ENCODE measurements at places on chromosomes 12 and 14.

DNA sequence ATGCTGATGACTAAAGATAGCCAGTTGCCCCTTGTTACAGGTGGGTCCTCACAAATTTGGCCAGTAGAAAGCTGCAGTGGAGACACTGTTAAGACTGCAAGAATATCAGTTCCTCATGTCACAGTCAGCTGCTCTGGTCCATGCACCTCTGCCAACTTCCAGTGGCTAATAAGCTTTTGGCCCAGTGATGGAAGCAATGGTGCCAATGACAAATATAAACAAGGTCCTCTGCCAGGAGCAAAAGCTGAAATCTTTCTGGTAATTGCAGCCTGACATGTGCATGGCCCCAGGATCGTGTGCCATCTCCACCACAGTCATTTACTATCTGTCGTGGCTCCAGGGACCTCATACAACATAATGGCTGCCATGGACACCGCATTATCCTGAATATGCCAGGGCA, 85.4 kb upstream of the TMEM260 start:
- no peak for DNase-seq

DNA sequence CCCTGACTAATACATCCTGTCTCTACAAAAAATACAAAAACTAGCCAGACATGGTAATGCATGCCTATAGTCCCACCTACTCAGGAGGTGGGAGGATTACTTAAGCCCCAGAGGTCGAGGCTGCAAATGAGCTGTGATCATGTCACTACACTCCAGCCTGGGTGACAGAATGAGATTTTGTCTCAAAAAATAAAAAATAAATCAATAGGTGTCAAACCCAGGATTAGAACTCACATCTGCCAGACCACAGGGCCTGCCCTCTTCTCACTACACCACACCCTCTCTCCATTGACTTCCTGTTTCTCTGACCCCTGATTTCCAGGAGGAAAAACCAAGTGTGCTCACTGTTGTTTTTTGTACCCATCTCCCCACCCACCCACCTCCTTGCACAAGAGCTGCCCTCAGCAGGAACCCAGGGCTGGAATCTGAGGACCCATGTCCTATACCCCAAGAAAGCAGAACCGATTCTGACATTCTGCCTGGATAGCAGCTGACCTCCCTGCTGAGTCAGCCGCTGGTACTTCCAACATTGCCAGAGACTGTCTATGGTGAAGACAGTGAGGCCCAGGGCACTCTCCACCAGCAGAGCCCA, 6.2 kb downstream of the CMKLR1 start:
- no peak for DNase-seq

DNA sequence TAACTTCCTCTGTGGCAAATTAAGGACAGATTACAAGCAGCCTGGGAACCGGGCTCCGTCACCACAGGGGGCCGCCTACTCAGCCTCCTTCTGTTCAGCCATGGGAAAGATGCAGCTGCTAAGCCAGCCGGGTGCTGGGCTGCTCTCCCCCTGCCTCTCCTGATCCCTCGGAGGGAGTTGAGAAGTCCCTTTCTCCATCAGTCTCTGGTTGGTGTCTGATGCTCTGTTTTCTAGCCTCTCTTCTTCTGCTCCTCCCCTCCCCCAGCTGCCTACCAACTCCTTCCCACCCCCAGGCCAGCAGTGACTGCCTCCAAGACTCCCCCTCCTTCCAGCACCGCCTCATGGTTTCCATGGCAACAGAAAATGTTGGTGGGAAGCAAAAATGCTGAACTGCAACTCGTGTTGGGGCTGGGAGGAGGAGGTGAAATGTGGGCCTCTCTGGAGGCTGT, 486.7 kb downstream of the APAF1 start:
- no peak for DNase-seq

- DNase-seq = no peak
Measured at GRCh38 chr12:69000540-69001243, 67.7 kb upstream of the CPM start.

GRCh38 chr12:12091977-12092663, 21.4 kb downstream of the BCL2L14 start:
- no peak for DNase-seq

GRCh38 chr12:103455020-103455763, 40.6 kb downstream of the C12orf42 start:
- no peak for DNase-seq

DNA sequence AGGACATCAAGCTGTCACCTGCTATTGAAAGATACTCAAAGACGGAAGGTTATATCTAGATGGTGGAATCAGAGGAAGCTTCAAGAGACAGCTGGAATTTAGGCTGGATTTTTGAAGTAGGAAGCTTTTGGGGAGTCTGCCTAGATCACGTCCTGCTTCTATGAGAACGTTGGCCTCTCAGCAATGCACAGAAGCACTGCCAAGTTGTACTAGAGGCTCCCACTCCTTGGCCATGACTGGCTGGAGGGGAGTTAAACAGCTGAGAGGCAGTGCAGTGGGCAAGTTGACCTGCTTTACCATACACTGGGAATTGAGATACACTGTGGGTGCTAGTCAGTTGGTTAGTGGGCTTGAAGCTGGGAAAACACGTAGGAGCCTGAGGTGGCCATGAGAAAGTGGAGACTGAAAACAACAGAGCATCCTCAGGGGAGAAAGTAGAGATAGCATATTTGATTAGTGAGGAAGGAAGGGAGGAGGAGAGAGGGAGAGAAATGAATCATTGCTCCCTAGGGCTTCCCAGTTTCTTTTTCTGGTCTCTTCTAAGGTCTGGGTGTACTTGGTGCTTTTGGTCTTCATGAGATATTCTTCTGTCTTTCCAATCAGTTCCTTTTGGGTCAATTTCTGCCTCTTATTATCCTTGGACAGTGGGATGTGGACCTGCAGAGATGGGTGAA, 110.8 kb downstream of the EMP1 start:
- no peak for DNase-seq

DNA sequence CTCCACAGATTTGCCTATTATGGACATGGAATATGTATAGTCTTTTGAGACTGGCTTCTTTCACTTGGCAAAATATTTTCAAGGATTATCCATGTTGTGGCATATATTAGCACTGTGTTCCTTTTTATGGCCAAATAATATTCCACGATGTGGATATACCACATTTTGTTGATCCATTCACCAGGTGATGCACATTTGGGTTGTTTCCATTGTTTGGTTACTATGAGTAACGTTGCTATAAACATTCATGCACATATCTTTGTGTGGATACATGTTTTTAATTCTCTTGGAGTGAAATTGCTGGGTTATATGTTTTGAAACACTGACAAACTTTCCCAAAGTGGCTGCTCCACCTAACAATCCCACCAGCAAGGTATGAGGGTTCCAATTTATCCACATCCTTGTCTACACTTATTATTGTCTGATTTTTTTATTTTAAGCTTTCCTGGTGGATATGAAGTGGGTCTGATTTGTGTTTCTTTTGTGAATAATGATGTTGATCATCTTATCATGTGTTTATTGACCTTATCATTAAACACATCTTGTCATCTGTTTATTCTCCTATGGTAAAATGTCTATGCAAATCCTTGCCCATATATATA, 116.2 kb upstream of the FRMD6 start:
- no peak for DNase-seq

DNA sequence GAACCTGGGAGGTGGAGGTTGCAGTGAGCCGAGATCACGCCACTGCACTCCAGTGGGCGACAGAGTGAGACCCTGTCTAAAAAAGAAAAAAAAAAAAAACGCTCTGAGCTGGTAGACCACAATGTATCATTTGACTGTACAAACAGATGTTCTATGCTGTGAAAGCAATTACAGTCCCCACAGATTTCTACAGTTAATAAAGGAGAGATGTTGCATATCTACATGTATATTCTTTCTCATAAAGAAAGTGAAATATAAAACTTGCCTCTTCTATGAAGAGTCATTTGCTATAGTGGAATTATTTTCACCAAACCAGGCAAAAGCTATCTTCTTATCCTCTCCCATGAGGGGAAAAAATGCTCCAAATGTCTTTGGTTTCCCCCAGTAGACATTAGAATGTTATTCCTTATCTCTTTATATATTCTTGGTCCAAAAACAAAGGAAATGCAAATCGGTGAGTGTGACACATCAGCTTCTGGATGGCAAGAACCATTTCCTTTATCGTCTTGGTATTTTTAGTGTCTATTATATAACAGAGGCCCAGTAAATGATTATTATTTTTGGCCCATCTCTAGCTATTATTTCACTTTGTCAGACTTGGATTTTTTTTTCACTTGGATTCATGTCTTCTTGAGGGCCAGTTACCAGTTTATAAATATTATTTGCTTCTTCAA, 230.4 kb downstream of the SSPN start:
- no peak for DNase-seq

- DNase-seq = peak; percentile 3
Measured at GRCh38 chr12:109393437-109394345, 46.0 kb downstream of the MYO1H start.

Data from activated T-cell treated with anti-CD3 and anti-CD28 coated beads for 4 hours (primary cell).